ENCODE measurements at places on chromosomes 7 and 10. TPM values are rescaled to one million over a fixed set of nuclear protein-coding genes. Genes with fewer than 3 reads are reported as not detected.
A peak's percentile ranks its signal among the peaks of the same experiment; 100 is the strongest.

ANKRD30A gene
- not detected for total RNA-seq

GIMAP7 gene
- total RNA-seq = 7.5 TPM

KCP gene
- 0.28 TPM for total RNA-seq

GRCh38 chr7:1675036-1675671, 5.1 kb downstream of the ELFN1 start:
- no peaks in the 10 kb centered on the region for H3K36me3 ChIP-seq
- peaks cover 6% of the 10 kb centered on the region for H3K4me1 ChIP-seq
- peaks cover 33% of the 10 kb centered on the region for H3K27me3 ChIP-seq
- no peak overlapping the region for H3K4me3 ChIP-seq
- H3K27ac ChIP-seq = no peak overlapping the region

- no peaks in the 10 kb centered on the region for H3K36me3 ChIP-seq
- no peak overlapping the region for H3K4me3 ChIP-seq
- no peaks in the 10 kb centered on the region for H3K27me3 ChIP-seq
- H3K4me1 ChIP-seq = peaks cover 59% of the 10 kb centered on the region
- no peak for DNase-seq
- peak overlapping the region; percentile 67 for H3K27ac ChIP-seq
Observed at GRCh38 chr10:114635797-114636550, 22.1 kb downstream of the ABLIM1 start.

DNA sequence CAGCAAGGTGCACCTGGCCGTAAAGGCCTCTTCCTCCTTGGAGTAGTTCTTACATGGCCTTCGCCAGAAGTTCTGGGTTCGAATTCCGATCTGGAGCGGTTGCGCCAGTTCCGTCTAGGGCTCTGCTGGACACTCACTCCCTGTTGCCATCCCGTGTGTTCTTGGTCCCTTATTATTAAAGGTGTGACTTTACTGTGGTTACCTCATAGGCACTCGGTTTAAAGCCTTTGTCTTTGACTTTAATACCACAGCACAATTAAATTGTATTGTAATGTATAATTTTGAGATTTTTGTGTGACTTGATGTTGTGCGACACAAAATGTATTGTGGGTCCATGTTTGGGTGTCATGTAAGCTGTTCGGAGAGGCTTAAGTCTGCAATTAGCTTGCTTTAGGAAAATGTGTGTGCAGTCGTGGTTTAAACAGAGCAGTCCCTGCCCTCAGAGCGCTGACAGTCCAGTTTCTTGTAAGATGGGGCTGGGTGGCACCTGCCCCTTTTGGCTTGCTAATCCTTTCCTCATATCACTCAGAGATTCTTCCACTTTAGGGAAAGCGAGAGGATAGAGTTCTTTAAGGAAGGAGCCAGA, 919 bp downstream of the INPP5F start:
- no peak for DNase-seq
- H3K27ac ChIP-seq = peak overlapping the region; percentile 95
- H3K4me3 ChIP-seq = peak overlapping the region; percentile 59
- H3K27me3 ChIP-seq = no peaks in the 10 kb centered on the region
- H3K36me3 ChIP-seq = no peaks in the 10 kb centered on the region
